ENCODE measurements at places on chromosomes 5 and 9.
A peak's percentile ranks its signal among the peaks of the same experiment; 100 is the strongest.

- no peak for DNase-seq
Measured at GRCh38 chr5:138520971-138521370, 22.1 kb downstream of the ETF1 start.

- no peak for DNase-seq
Measured at GRCh38 chr9:123267481-123268198, 746 bp downstream of the STRBP start.

- no peak for DNase-seq
Measured at GRCh38 chr5:58932057-58932612, 349.3 kb downstream of the RAB3C start.

DNA sequence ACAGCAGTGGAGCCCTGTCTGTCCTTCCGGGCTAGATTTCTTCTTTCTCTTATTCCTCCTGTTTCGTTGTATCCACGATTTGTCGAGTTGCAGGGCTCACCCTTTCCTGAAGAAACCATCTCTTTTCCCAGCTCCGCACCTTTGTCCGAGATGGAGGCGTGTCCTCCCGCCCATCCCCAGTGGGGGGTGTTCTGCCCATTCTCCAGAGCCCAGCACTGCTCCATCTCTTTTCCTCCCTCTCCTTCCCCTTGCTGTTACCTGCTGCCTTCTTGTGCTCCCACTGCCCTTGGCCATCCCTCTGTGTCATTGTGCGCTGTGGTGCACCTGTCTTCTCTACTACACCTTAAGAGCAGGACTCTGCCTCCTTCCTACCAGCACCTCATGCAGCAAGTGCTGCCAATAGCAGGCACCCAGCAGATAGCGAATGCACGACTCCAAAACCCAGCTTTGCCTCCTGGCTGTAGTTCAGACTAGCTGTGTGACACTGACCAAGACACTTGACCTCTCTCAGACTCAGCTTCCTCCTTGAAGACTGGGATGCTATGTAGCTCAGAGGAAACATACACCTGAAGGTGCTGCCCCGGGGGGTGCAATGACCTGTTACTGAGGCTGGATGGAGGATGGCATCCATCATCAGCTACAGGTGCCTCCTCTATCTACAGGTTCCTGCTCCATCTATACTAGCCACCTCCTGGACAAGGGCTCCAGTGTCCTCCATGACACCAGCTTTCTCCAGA, 8.9 kb downstream of the OR13J1 start:
- no peak for DNase-seq

GRCh38 chr9:103533318-103533717, 538.2 kb downstream of the CYLC2 start:
- DNase-seq, result no peak

DNA sequence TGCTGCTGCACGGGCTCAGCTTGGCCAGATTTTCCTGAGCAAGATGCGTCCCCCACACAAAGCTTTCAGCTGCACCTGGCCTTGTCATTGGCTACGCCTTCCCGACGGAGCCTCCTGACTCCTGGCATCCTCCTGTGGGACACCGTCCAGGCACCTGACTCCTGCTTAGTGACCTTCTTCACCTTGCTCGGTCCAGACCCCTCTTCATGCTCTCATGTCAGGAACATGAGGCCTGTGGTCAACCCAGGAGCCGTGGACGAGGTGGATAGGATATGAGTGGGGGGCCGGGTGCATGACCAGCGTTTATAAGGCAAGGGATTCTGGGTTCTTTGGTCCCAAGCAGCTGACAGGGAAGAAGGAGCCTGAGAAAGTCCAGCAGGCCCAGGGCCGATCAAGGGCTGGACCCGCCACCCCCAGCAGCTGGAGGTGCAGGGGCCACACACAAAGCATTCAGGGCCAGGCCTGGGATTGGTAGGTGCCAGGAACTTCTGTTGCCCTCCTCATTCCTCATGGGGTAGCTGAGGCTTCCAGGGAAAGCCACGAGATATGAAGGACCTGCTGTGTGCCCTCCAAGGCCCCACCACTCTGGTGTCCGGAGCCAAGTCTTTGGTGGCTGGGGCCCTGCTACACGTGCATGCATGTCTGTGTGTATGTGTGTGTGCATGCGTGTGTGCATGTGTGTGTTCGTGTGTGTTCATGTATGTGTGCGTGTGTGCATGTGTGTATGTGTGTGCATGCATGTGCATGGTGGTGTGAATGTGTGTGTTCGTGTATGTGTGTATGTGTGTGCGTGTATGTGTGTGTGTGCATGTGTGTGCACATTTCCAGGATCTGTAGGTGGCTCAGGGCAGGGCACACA, 34.9 kb downstream of the SLC6A3 start:
- DNase-seq, result no peak

GRCh38 chr9:88534456-88535225, at the start of gene NXNL2:
NXNL2 (plus strand) TSS chr9:88535178; CDS start chr9:88535435, 257 bp downstream.
- DNase-seq, result peak; percentile 49

GRCh38 chr9:97501972-97502221, 431 bp downstream of the TMOD1 start:
- DNase-seq, result no peak

DNA sequence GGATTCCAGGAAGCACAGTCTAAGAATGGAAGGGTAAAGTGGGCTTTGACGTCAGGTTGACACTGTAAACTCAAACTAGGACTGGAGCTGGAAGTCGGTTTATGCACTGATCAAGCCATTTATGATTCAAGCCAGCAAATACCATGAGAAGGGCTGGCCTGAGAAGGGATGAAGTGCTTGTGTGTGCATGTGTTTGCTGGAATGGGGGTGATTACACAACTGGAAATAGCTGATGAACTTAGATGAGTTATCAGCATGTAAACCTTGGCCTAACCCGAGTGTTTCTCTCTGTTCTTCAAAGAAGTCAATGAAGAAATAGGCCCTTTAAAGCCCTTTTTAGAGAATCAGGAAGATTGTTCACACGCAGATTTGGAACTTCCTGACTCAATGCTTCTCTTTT, 287.6 kb downstream of the RFX3 start:
- no peak for DNase-seq
